ENCODE measurements at places on chromosomes 12 and 14. TPM values are rescaled to one million over a fixed set of nuclear protein-coding genes. Genes with fewer than 3 reads are reported as not detected.

EPYC gene
- not detected for total RNA-seq

PIWIL1 gene
- total RNA-seq: under 0.01 TPM

HOXC13 gene
- total RNA-seq: not detected

FZD10 gene
- 0.97 TPM for total RNA-seq

- no peaks in the 10 kb centered on the region for H3K27me3 ChIP-seq
- DNase-seq: no peak
- no peak overlapping the region for H3K4me3 ChIP-seq
- H3K4me1 ChIP-seq: peaks cover 28% of the 10 kb centered on the region
- H3K36me3 ChIP-seq: no peaks in the 10 kb centered on the region
- H3K27ac ChIP-seq: peak overlapping the region; percentile 13
Observed at GRCh38 chr14:54637270-54638134, 70.6 kb downstream of the SAMD4A start.

- no peaks in the 10 kb centered on the region for H3K27me3 ChIP-seq
- H3K36me3 ChIP-seq: no peaks in the 10 kb centered on the region
- no peak overlapping the region for H3K4me3 ChIP-seq
- no peak for DNase-seq
- H3K4me1 ChIP-seq: peaks cover 47% of the 10 kb centered on the region
- H3K27ac ChIP-seq: no peak overlapping the region
Observed at GRCh38 chr12:122848471-122849351, 13.5 kb downstream of the HIP1R start.

DNA sequence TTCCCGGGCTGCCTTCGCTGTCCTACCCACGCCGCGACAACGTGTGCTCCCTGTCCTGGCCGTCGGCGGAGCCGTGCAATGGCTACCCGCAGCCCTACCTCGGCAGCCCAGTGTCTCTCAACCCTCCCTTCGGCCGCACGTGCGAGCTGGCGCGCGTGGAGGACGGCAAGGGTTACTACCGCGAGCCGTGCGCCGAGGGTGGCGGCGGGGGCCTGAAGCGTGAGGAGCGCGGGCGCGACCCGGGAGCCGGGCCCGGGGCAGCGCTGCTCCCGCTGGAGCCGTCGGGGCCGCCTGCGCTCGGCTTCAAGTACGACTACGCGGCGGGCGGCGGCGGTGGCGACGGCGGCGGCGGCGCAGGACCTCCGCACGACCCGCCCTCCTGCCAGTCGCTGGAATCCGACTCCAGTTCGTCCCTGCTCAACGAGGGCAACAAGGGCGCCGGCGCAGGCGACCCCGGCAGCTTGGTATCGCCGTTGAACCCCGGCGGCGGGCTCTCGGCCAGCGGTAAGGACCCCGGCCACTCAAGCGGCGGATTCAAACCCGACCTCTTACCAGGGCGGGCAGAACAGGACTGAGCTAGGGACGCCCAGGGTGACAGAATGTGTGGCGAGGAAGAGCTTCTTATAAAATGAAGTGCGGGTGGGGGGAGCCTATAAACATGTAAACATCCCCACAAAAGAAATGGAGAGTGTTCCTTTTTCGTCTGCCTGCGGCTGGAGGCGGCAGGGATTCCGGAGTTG, 503 bp downstream of the HOXC12 start:
- no peaks in the 10 kb centered on the region for H3K36me3 ChIP-seq
- no peak for DNase-seq
- H3K4me3 ChIP-seq: no peak overlapping the region
- H3K4me1 ChIP-seq: peaks cover 45% of the 10 kb centered on the region
- H3K27ac ChIP-seq: no peak overlapping the region

- no peaks in the 10 kb centered on the region for H3K4me1 ChIP-seq
- DNase-seq: no peak
- H3K4me3 ChIP-seq: no peak overlapping the region
Observed at GRCh38 chr12:43107026-43107775, 444.8 kb downstream of the ADAMTS20 start.

GRCh38 chr14:100830681-100831080, 4.8 kb downstream of the MEG3 start:
- H3K4me1 ChIP-seq: peaks cover 7% of the 10 kb centered on the region
- peaks cover 49% of the 10 kb centered on the region for H3K27me3 ChIP-seq
- H3K4me3 ChIP-seq: no peak overlapping the region
- H3K27ac ChIP-seq: no peak overlapping the region

GRCh38 chr14:100581228-100582145, 5.7 kb downstream of the BEGAIN start:
- H3K27ac ChIP-seq: no peak overlapping the region
- no peak overlapping the region for H3K4me3 ChIP-seq
- H3K4me1 ChIP-seq: peaks cover 5% of the 10 kb centered on the region

DNA sequence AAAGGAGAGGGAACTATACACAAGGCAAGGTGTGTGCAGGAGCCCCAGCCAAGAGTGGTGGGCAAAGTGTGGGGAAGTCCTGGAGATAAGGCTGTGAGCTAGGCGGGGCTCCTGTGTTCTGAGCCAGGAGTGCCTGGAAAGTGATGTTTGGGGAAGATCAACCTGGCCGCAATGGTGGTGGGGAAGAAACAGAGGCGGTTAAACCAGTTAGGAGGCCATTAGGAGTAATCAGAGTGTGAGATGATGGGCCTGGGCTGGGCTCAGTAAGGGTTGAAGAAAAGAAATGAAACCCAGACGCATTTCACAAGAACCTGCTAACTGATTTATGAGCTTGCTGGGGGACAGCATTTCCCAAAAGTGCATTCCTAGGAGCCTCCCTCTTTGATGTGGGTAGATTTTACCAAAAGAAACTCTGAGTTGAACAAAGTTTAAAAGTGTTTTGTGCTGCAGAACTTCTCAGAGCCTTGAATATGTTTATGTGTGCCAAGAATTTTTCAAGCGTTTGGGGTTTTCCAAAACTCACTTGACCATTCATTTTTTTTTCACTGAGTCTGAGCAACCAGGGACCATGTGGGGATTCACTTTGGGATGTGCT, 34.2 kb upstream of the LRP1-AS start:
- H3K27me3 ChIP-seq: no peaks in the 10 kb centered on the region
- no peak overlapping the region for H3K27ac ChIP-seq
- no peaks in the 10 kb centered on the region for H3K4me1 ChIP-seq
- DNase-seq: no peak
- H3K4me3 ChIP-seq: no peak overlapping the region

- DNase-seq: no peak
- no peak overlapping the region for H3K4me3 ChIP-seq
- no peaks in the 10 kb centered on the region for H3K36me3 ChIP-seq
- no peaks in the 10 kb centered on the region for H3K4me1 ChIP-seq
- no peak overlapping the region for H3K27ac ChIP-seq
Observed at GRCh38 chr14:32217301-32217700, 14.2 kb upstream of the RNU6-8 start.

GRCh38 chr14:63240221-63240620, 36.0 kb downstream of the RHOJ start:
- no peaks in the 10 kb centered on the region for H3K36me3 ChIP-seq
- no peak overlapping the region for H3K27ac ChIP-seq
- DNase-seq: no peak
- no peak overlapping the region for H3K4me3 ChIP-seq
- peaks cover 13% of the 10 kb centered on the region for H3K4me1 ChIP-seq
- no peaks in the 10 kb centered on the region for H3K27me3 ChIP-seq

DNA sequence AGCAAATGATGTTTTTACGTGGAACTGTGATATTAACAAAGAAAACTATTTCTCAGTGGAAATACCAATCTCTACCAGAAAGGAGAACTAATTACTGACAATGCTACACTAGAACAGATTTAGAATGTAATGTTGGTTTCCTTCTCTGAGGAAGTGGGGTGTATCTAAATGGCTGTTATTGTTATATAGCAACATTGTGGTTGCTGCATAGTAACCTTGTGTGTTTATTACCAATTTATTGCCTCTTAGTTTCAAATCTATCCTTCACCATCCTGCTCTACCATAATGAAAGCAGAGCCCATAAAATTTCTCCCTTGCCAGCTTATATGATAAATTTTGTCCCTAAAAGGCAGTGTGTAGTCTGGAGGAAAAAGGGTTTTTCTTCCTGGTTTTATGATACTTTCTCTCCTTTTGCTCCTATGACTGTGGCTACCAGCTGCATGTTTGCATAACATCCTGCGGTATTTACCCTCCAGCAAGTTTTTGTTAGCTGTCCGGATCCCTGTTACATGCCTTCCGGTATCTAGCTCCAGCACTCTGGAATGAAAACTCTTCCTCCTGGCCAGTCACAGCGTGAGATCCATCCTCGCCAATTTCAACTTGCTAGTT, 5.7 kb upstream of the KLRK1 start:
- no peaks in the 10 kb centered on the region for H3K27me3 ChIP-seq
- no peak for DNase-seq
- H3K27ac ChIP-seq: peak overlapping the region; percentile 63
- no peaks in the 10 kb centered on the region for H3K36me3 ChIP-seq

DNA sequence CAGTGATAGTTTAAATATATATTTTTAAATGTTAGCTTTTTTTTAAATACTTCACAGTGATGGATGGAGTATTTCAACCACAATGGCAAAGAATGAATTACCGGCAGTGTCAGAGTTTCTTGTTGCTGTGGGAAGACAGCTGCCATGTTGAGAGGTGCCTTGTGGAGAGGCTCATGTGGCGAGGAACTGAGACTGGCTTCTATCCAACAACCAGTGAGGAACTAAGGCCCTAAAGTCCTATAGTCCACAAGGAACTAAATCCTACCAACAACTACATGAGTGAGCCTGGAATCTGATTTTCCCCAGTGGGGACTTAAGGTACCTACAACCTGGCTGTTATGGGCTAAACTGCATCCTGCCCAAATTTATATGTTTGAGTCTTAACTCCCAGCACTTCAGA, 220.2 kb upstream of the PLEKHG7 start:
- no peaks in the 10 kb centered on the region for H3K4me1 ChIP-seq
- H3K27ac ChIP-seq: no peak overlapping the region
- DNase-seq: no peak
- no peak overlapping the region for H3K4me3 ChIP-seq

- no peak overlapping the region for H3K27ac ChIP-seq
- no peaks in the 10 kb centered on the region for H3K36me3 ChIP-seq
- no peaks in the 10 kb centered on the region for H3K27me3 ChIP-seq
- no peak for DNase-seq
- no peak overlapping the region for H3K4me3 ChIP-seq
- peaks cover 9% of the 10 kb centered on the region for H3K4me1 ChIP-seq
Observed at GRCh38 chr12:104695453-104696148, 238.9 kb downstream of the CHST11 start.

DNA sequence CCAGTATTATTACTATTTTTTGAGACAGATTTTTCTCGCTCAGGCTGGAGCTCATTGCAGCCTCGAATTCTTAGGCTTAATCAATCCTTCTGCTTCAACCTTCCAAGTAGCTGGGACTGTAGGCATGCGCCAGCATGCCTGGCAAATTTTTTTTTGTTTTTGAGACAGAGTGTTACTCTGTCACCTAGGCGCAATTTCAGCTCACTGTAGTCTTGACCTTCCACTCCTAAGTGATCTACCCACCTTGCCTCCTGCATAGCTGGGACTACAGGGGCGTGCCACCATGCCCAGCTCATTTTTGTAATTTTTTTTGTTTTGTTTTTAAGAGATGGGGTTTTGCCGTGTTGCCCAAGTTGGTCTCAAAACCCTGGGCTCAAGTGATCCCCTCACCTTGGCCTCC, 15.2 kb downstream of the ERC1 start:
- no peak overlapping the region for H3K4me3 ChIP-seq
- no peaks in the 10 kb centered on the region for H3K27me3 ChIP-seq
- H3K27ac ChIP-seq: no peak overlapping the region
- DNase-seq: no peak

DNA sequence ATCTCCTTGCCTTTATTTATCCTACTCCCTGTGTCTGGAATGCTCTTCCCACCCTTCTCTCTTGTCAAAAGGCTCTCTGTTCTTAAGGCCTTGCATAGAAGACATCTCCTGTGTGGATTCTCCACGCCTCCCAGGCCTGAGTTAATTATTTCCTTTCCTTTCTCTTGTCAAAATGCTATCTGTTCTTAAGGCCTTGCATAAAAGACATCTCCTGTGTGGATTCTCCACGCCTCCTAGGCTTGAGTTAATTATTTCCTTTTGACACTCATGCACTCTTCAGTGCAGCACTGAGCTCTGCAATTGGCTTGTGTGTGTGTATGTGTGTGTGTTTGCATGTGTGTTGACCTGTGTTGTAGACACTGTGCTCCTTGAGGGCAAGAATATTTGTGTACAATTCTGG, 52.1 kb upstream of the DCD start:
- H3K36me3 ChIP-seq: no peaks in the 10 kb centered on the region
- DNase-seq: no peak
- H3K27me3 ChIP-seq: no peaks in the 10 kb centered on the region
- H3K4me3 ChIP-seq: no peak overlapping the region

GRCh38 chr12:129776977-129777667, 126.7 kb downstream of the TMEM132D start:
- no peaks in the 10 kb centered on the region for H3K4me1 ChIP-seq
- H3K36me3 ChIP-seq: no peaks in the 10 kb centered on the region
- no peak for DNase-seq
- H3K27me3 ChIP-seq: no peaks in the 10 kb centered on the region
- no peak overlapping the region for H3K4me3 ChIP-seq

GRCh38 chr12:100489251-100489820, 15.7 kb downstream of the NR1H4 start:
- peak overlapping the region; percentile 12 for H3K27ac ChIP-seq
- no peaks in the 10 kb centered on the region for H3K27me3 ChIP-seq
- H3K36me3 ChIP-seq: no peaks in the 10 kb centered on the region
- DNase-seq: no peak

GRCh38 chr12:124460771-124461170, 106.6 kb downstream of the NCOR2 start:
- peaks cover 56% of the 10 kb centered on the region for H3K4me1 ChIP-seq
- no peak for DNase-seq
- no peak overlapping the region for H3K4me3 ChIP-seq
- H3K27me3 ChIP-seq: no peaks in the 10 kb centered on the region
- peaks cover 79% of the 10 kb centered on the region for H3K36me3 ChIP-seq

DNA sequence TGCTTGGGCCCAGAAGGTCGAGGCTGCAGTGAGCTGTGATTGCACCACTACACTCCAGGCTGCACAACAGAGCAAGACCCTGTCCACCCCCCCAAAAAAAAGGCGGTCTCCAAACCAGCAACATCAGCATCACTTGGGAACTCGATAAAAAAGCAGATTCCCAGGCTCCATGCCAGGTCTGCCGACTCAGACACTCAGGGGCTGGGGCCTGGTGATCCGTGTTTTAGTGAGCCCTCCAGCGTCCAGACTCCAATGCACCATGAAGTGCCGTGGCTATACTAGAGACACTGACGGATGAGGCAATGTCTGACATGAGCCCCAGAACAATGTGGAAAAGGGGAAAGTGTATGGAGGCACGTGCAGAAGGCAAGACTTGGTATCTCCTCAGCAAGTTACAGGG, 28.8 kb downstream of the SCARB1 start:
- no peak overlapping the region for H3K27ac ChIP-seq
- DNase-seq: no peak
- peaks cover 23% of the 10 kb centered on the region for H3K4me1 ChIP-seq
- no peaks in the 10 kb centered on the region for H3K36me3 ChIP-seq
- H3K4me3 ChIP-seq: no peak overlapping the region

Data from esophagus muscularis mucosa (tissue), 4 donors.